ENCODE measurements at places on chromosomes 16 and 17. TPM values are rescaled to one million over a fixed set of nuclear protein-coding genes. Genes with fewer than 3 reads are reported as not detected.

DNA sequence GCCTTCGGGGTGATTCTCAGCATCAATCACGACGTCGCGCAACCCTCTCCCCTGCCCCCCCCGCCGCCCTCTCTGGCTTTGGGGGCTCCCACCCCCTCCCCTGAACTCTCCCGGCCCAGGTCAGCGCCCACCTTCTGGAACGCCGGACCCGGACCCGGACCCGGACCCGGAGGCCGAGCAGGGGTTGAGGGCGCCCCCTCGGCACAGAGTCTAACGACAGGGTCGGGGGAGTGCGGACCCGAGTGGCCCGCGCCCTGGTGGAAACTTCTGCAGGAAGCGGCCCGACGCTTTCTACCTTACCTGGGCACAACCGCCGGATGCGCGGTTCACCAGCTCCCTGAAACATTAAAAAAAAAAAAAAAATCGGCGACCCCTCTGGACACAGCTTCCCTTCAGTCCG, 16.2 kb downstream of the SALL1 start:
- peak; percentile 54 for DNase-seq

- no peak for DNase-seq
These were observed 4.3 kb upstream of the TRIM37 start for GRCh38 chr17:59110973-59111372.

DNA sequence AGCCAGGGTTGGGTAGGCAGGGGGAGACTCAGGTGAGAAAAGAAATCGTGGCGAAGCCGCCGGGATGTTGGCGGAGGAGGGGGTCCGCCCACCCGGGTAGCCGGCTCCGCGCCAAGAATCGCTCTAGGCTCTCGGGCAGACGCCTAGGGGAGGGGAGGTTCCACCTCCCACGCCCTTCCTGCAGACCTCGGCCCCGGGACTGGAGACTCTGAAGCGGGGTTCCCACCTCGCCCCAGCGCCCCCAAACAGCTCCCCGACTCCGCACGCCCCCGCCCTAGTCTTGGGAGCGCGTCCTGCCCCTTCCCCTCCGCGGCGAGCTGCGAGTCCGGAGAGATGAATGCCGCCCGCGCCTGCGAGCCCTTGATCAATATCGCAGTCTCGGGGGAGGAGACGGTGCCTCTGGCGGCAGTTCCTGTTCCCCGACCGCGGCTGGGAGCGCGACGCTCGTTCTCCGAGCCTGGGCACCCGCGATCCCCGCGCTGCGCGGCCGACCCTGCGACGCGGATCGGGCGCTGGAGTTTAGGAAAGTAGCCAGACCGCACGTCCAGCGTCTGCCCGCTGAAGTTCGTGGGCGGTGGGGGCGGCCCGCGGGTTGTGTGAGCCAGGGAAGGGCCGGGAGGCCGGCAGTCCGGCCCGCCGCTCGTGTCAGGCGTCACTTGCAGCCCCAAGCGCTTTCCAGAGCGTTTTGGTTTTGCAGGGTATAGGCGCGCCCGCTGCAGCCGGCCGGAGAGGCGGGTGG, 790 bp downstream of the CRHR1 start:
- no peak for DNase-seq

DNA sequence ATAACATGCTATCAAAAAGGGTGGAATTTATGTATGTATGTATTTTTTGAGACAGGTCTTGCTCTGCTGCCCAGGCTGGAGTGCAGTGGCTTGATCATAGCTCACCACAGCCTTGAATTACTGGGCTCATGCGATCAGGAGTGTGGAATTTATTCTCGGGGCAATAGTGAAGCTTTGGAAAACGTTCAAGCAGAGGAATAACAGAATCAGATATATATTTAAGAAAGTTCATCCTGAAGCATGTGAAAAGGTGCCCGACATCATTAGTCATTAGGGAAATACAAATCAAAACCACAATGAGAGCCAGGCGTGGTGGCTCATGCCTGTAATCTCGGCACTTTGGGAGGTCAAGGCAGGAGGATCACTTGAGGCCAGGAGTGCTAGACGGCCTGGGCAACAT, 7.7 kb upstream of the ITGAE start:
- no peak for DNase-seq

GRCh38 chr17:2172077-2172851, 117.4 kb downstream of the HIC1 start:
- no peak for DNase-seq

DNA sequence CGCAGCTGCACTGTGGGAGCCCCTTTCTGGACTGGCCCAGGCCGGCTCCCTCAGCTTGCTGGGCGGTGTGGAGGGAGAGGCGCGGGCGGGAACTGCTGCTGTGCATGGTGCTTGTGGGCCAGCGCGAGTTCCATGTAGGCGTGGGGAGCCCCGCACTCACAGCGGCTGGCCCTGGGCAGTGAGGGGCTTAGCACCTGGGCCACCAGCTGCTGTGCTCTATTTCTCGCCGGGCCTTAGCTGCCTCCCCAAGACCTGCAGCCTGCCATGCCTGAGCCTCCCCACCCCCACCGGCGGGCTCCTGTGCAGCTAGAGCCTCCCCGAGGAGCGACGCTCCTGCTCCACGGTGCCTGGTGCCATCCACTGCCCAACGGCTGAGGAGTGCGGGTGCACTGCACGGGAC, 1.7 kb downstream of the MTHFSD start:
- no peak for DNase-seq

DNA sequence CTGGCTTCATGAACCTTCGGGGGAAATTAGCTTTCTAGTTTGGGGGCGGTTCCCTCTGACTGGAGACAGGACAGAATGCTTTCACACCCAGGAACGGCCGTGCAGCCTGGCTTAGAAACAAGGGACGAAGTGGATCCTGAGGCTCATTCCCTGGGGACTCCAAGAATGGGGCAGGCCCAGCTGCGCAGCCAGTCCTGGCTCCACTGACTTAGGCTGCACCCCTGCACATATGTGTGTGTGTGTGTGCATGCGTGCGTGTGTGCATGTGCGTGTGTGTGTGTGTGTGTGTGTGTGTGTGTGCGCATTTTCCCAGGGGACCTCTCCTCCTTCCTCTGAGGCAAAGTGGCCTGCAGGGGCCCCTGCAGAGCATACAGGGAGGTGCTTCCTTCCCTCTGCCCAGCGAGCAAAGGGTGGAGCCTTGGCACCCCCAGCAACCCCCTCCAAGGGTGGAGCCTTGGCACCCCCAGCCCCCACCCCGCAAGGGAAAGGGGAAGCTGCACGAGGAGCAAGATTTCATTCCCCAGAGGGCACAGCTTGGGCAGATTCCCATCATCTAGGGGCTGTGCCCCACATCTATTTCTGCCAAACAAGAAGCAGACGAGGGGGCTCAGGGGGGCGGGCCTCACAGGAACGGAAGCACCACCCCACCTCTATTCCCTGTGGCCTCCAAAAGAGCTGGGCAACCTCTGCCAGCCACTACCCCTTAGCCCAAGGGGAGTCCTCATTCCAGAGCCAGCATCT, 97.6 kb upstream of the CBX4 start:
- no peak for DNase-seq

- no peak for DNase-seq
These were observed 95.1 kb downstream of the TBC1D16 start for GRCh38 chr17:79940459-79941087.

DNA sequence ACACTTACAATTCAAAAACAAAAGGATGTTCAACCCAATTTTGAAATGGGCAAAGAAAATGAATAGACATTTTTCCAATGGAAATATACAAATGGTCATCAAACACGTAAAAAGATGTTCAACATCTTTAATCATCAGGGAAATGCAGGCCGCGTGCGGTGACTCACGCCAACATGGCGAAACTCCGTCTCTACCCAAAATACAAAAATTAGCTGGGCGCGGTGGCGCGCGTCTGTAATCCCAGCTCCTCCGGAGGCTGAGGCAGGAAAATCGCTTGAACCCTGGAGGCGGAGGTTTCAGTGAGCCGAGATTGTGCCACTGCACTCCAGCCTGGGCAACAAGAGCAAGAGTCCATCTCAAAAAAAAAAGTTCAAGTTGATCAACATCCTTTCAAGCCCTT, 1.8 kb upstream of the CLUAP1 start:
- no peak for DNase-seq

DNA sequence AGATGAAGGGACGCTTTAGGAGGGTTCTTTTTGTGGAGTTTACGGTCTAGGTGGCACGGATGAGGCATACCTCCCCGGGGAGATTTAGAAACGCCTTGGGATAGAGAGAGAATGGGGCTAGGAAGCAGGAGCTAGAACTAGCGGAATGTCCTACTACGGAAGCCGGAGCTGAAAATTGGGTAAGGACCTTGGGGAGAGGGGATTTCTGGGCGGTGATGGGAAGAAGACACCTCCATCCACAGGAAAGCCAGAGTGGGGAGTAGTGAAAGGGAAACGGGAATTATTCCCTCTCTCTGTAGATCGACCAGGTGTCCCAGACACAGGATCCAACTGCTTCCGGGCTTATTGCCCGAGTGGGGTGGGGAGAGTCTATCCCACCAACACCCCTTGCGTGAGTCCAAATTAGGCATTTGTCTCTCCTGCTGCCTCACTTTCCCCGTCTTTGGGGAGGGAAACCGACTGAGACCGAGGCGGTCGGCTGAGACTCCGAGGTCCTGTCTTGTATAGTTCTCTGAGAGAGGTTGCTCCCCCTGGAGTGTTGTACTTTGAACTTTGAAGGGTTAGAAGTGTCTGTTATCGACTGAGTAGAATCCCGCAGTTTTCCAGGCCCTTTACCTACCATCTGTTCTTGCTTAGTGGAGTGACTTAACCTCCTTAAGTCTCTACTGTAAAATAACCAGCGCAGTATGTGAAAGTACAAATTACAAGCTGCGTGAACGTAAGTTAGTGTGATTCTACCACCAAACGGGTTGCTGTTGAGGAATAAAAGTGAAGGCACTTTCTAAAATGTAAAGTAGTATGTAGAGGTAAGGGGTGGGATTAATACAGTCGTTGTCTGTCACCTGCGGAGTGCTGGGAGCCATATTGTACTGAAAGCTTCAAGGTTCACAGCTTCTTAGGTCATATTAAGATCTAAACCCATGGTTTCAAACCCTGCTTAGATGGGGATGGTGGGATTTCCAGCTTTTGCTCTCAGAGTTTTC, 1.0 kb downstream of the RSPRY1 start:
- no peak for DNase-seq

DNA sequence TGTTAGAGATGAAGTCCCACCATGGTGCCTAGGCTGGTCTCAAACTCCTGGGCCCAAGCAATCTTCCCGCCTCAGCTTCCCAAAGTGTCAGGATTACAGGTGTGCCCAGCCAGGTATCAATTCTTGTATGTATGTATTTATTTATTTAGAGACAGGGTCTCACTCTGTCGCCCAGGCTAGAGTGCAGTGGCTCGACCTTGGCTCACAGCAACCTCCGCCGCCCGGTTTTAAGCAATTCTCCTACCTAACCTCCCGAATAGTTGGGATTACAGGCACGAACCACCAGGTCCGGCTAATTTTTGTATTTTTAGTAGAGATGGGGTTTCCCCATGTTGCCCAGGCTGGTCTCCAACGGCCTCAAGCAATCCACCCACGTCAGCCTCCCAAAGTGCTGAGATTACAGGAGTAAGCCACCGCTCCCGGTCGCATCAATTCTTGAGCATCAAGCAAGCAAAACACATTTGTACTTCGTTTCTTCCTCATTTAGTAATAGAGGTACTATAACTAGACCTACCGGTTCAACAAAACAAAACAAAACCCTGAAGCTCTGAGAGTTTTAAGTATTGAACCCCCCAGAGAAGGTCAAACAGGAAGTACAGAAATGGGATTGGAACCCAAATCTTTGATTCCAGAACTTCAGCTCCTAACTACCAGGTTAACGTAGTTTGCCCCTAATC, 1.0 kb upstream of the ZNF500 start:
- DNase-seq = no peak

- DNase-seq = no peak
These were observed 43.6 kb upstream of the MMP2 start for GRCh38 chr16:55435387-55435786.

DNA sequence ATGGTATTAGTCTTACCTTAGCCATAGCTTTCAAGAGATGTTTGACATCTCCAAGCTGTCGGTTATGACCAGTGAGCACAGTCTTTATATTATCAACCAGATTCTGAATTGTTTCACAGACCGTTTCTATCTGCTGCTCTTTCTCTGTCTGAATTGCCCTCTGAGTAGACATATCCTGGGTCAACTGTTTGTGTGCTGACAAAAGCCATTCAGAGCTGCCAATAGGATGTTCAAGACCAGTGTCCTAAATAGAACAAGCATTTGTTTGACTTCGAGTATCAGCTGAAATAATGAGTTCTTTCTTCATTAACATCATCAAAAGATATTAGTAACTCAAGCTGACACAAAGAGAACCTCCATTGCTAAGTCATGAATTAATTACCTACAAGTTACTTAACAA, 14.9 kb upstream of the ARL6IP1 start:
- DNase-seq = no peak

DNA sequence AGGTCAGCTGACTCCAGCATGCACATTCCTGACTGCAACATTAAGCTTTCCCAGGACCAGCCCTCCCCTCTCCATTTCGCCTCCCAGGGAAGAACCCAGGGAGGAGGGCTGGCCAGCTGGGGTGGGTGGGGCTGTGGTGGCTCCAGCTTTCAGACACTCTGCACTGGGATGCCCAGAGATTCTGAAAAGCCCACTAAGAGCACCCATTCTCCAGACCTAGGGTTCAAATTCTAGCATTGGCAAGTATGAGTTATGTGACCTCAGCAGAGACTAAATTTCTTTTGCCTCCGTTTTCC, 7.8 kb downstream of the DLX3 start:
- DNase-seq = peak; percentile 17

- DNase-seq = no peak
These were observed 8.2 kb upstream of the TBKBP1 start for GRCh38 chr17:47685556-47686275.

DNA sequence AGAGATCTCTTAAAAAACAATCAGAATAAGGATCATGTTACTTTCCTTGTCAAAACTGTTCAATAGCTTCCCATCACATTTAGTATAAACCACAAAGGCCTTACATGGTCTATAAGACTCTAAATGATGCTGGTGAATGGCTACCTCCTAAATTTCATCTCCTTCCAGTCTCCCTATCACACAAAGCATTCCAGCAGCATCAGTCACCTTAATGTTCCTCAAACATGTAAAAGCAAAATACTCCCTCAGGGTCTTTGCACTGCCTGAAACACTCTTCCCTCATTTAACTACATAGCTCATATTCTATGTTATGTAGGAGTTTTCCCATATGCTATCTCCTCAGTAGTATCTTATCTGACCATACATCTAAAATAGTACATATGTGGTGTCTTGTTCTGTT, 53.5 kb upstream of the INTS2 start:
- no peak for DNase-seq

The TIGD7 gene
- polyA plus RNA-seq = 2.8 TPM

The KRT31 gene
- polyA plus RNA-seq = not detected

The ELMO3 gene
- 14.4 TPM for polyA plus RNA-seq

The CCNF gene
- 25.5 TPM for polyA plus RNA-seq

The SKAP1 gene
- not detected for polyA plus RNA-seq

The RAB37 gene
- polyA plus RNA-seq = 6.1 TPM

The C16orf96 gene
- 1.0 TPM for polyA plus RNA-seq

The TVP23A gene
- 2.2 TPM for polyA plus RNA-seq

The PPL gene
- 15.8 TPM for polyA plus RNA-seq

The MT4 gene
- not detected for polyA plus RNA-seq

The PERCC1 gene
- polyA plus RNA-seq = not detected

The CDYL2 gene
- polyA plus RNA-seq = 0.38 TPM

The CA10 gene
- polyA plus RNA-seq = 0.75 TPM

The PRDM7 gene
- not detected for polyA plus RNA-seq
